ENCODE measurements at places on chromosomes 7 and 10. TPM values are rescaled to one million over a fixed set of nuclear protein-coding genes. Genes with fewer than 3 reads are reported as not detected.

- peak; percentile 49 for DNase-seq
Measured at GRCh38 chr10:58691528-58691927, 178.9 kb downstream of the BICC1 start.

DNA sequence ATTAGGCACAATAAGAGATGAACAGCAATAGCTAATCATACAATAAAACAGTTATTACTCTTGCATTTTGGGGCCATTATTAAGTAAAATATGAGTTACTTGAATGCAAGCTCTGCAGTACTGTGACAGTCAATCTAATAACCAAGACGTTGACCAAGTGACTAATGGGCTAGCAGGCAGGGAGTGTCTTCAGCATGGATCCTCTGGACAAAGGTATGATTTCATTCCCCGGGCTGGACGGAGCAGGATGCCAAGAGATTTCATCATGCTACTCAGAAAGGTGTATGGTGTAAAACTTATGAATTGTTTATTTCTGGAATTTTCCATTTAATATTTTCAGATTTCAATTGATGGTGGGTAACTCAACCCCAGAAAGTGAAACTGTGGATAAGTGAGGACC lies 80.9 kb downstream of the SHH start:
- no peak for DNase-seq

DNA sequence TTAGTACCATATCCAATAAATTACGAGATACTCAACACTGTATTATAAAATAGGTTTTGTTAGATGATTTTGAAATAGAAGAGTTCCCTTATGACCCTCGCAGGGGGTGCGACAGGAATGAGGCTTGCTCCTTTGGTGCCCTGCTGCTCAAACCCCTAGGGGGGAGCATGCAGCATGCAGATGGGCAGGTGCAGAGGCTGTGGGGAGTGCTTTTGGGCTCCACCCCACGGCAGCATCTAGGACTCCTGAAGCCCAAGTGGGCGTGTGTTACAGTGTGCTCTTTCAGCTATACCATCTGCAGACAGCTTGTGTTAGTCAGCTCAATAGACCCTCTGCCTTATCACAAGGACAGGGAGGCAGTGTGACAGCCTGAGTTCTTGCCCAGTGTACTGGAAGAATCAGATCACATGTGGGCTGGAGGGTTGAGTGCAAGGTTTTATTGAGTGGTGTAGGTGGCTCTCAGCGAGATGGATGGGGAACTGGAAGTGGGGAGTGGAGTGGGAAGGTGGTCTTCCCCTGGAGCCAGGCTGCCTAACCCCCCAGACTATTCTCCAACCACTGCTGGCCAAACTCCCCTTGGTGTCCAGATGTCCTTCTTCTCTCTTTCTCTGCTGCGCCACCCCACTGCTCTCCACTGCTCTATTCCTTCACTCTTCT lies 3.1 kb upstream of the MRC1 start:
- DNase-seq = no peak

- DNase-seq = no peak
Measured at GRCh38 chr7:131908714-131909113, 352.3 kb upstream of the PODXL start.

The KNDC1 gene
- total RNA-seq = 4.6 TPM

The C10orf143 gene
- total RNA-seq = 22.1 TPM
